ENCODE measurements at places on chromosomes 1 and 21.

- DNase-seq, result no peak
Measured at GRCh38 chr1:30600706-30601105, 122.7 kb downstream of the MATN1 start.

- DNase-seq, result no peak
Measured at GRCh38 chr1:197519741-197520334, 251.8 kb downstream of the CRB1 start.

DNA sequence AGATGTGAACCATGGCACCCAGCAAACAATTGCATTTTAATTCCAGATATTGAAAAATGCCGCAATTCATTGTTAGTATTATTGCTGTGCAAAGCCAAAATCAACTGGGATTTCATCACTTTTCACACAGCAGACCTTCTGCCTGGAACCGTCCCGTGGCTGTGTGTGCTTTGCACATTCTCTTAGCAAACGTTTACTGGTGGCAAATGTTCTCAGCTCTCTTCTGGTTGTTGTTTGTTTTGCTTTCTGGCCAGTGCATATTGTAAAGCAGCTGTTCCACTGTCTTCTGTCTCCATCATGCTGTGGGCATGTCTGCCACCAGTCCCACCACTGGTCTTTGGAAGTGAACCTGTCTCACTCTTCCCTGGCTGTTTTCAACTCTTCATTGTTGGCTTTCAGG lies 19.8 kb upstream of the TTLL10 start:
- no peak for DNase-seq

GRCh38 chr21:42737951-42738590 lies 84.7 kb downstream of the PDE9A start:
- no peak for DNase-seq

DNA sequence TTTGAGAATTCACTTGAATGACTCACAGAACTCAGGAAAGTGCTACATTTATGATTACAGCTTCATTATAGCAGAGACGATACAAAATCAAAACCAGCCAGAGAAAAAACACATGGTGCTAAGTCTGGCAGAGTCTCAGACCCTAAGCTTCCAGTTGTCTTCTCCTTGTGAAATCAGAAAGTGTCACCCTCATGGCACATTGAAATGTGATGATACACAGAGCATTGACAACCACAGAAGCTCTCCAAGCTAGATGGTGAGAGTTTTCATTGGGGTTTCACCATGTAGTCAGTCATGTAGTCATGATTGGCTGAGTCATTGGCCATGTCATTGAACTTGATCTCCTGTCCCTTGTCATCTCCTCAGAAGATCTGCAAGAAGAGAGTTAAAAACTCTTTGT lies 526.6 kb downstream of the MRPL39 start:
- no peak for DNase-seq

DNA sequence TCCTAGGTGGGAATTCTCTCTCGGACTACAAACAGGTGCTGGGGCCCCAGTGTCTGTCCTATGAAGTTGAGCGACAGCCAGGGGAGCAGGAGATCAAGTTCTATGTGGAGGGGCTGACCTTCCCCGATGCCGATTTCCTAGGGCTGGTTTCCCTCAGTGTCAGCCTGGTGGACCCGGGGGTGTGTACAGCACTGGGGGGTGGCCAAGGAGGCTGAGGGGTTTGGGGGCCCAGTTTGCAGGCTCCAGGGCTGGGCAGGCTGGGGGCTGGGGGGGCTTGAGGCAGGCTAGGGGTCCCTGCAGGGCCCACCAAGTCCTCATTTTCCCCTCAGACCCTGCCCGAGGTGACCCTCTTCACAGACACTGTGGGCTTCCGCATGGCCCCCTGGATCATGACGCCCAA lies 20.3 kb upstream of the PADI3 start:
- no peak for DNase-seq

- no peak for DNase-seq
Measured at GRCh38 chr1:79539001-79539400, 532.5 kb upstream of the ADGRL4 start.

All from NCI-H748 treated with DMSO at 0.1 percent for 48 hours (cell line).